ENCODE measurements at places on chromosomes 6 and 20.

DNA sequence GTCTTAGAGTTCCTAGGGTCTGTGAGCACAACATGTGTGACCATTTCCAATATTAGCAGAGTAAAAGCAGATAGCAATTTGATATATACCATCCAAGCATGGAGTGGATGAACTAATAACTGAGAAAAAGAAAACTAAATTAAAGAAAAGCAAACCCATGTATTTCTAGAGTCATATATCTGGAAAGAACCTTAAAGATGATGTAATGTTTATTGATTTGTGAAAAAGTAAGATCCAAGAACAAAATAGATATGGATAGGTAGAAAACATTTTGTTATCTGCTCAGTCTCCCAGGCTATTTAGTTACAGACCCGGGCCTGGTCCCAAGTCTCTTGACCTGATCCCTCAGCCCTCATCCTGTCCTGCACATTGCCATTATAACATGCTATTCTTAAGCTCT, 526.8 kb downstream of the EPM2A start:
- DNase-seq = no peak

- no peak for DNase-seq
Observed at GRCh38 chr6:36095497-36096391, 34.6 kb upstream of the MAPK13 start.

- DNase-seq = no peak
Observed at GRCh38 chr6:122760330-122760729, 19.2 kb upstream of the FABP7 start.

- no peak for DNase-seq
Observed at GRCh38 chr20:57713951-57714350, 4.1 kb upstream of the PMEPA1 start.

GRCh38 chr6:7452898-7453297, 63.3 kb downstream of the RIOK1 start:
- DNase-seq = no peak

DNA sequence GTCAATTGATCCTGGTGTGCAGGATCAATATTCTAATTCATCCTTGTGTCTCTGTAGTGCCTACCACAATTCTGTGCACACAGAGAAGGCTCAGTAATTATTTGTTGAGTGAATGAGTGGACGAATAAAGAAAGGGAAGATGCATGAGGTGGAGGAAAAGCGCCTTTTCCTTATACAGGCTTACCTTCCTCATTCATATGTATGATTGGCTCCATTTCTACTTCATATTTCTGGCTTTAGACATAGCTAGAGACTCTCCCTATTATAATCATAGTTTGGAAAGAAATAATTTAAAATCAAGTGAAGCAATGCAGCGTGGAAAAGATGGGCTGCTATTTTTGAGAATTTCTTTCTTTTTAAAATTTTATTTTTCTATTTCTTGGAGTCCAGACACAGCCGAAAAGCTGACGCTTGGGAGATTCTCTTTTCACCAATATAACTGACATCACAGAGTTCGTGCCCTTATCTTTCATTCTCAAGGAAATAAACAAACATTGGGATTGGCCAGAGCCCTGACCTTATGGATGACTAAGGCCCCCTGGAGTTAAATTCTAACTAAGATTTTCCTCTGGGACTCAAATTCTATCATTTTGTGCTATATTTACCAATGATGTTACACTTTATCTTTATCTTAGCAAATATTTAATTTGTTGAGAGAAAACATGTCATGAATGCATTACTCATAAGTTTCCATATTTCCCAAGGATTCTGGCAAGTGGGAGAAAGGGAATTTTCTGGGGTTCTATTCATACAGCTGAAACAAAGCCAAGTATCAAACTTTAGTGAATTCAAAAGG, 48.1 kb downstream of the PRL start:
- no peak for DNase-seq

DNA sequence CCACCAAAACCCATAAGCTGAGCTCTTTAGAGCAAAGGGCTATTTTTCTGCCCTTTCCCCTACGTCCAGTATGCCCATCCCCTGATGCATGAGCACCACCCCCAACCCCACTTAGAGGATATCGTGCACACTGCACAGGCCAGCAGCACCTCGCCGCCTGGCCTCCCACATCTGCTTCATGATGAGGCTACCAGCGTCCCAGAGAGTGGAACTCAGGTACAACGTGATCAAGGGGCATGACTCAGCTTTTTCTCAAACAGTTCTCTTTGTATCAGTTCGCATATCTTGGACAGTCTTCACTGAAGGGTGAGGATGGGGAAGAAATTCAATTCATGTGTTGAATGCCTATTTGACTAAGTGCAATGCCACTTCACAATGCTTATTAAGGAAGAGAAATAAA, 81.9 kb upstream of the QKI start:
- DNase-seq = no peak

GRCh38 chr20:24453869-24454268, 15.6 kb upstream of the SYNDIG1 start:
- no peak for DNase-seq

DNA sequence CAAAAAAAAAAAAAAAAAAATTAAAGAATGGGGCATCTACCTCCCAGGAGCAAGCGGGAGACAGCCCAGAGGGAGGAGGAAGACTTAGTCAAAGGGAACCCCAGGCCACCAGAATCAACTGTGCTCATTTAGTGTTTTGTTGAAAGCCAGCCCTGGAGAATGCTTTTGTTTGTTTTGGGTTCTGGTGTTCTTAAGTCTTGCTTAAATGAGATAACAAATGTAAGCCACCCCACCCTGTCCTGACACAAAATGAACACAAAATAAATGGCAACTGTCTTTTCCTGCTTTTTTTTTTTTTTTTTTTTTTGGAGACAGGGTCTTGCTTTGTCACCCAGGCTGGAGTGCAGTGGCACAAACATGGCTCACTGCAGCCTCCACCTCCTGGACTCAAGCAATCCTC, 165.0 kb upstream of the JARID2 start:
- DNase-seq = no peak

DNA sequence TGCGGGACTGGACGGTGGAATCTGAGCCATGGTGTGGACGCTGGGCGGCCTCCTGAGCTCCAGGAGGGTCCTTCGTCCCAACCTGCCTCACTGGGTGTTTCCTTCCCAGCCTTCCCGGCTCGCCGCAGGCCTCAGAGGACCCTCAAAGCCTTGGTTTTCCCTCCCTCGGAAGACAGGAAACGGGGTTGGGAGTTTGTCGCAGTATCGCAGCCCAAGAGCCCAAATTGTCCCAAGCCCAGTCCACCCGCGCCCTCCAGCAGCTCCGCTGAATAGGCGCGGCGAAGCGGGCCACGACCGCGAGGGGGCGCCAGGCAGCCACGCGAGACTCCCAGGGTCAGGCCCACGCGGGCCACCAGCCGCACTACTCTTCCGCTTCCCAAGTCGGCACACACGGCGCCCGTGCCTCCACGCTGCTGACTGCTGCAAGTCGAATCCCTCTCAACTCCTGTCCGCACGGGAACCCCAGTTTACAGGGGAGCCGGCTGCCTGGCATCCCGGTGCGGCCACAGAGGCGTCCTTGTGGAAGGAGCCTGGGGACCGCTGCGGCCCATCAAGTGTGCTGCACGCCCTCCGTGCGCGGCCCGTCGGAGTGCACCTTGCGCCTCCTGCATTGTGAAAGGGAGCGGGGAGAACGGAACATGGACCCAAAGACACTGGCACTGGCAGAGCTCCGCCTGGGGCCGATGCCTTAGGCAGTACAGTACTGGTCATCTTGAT, 40.4 kb upstream of the HMGA1 start:
- no peak for DNase-seq

DNA sequence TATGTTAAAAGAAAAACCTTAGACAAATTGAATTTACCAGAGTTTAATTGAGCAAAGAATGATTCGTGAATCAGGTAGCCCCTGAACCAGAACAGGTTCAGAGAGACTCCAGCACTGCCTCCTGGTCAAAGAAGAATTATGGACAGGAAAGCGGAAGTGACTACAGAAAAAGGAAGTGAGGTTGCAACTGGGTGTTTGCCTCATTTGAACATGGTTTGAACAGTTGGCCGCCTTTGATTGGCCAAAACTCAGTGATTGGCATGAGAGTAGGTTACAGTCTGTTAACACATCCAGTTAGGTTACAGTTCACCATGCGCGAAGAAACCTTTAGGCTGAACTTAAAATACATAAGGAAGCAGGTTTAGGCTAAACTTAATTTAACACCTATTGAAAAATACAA, 248.8 kb downstream of the TFAP2A start:
- no peak for DNase-seq

- no peak for DNase-seq
Observed at GRCh38 chr20:23608251-23608846, 2.6 kb upstream of the CST9 start.

DNA sequence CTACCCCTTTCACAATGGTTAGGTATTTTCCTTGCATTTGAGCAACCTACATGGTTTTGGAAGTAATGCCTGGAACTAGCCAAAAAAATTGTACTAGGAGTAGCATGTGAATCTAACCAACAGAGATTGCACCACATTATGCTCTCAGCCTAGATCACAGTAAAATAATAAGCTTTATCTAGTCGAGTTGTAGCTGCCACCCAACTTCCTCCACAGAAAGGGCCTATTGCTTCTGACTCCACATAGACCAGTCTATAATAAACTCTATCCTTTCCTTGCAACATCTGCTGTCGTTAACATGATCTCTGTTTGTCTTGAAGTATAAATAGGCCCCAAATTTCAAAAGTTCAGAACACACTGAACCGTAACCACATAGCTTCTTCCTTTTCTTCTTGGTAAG, 375.5 kb downstream of the PKHD1 start:
- DNase-seq = no peak

GRCh38 chr6:137402143-137402680, 92.0 kb downstream of the OLIG3 start:
- DNase-seq = no peak

DNA sequence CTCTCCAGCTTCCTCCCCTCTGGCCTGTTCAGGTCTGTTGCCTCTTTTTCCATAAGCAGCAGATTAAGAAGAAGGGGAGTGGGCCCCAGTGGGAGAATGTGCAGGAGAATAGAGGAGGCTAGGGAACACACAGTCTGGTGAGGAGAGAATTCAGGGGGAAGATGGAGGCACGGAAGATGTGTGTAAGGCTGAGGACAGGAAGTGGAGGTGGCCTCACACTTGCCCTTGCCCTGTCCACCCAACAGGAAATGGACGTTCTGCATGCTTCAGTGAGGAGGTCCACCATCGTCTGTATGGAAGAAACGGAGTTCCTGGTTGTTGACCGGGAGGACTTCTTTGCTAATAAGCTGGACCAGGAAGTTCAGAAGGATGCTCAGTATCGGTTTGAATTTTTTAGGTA, 16.0 kb downstream of the CNBD2 start:
- no peak for DNase-seq

- no peak for DNase-seq
Observed at GRCh38 chr6:163491737-163492300, 77.3 kb downstream of the QKI start.

GRCh38 chr6:30042476-30042875, 18.6 kb upstream of the POLR1H start:
- no peak for DNase-seq

GRCh38 chr6:26493258-26493657, 6.8 kb upstream of the BTN1A1 start:
- DNase-seq = no peak

GRCh38 chr6:97059473-97059872, 134.9 kb downstream of the KLHL32 start:
- DNase-seq = no peak

DNA sequence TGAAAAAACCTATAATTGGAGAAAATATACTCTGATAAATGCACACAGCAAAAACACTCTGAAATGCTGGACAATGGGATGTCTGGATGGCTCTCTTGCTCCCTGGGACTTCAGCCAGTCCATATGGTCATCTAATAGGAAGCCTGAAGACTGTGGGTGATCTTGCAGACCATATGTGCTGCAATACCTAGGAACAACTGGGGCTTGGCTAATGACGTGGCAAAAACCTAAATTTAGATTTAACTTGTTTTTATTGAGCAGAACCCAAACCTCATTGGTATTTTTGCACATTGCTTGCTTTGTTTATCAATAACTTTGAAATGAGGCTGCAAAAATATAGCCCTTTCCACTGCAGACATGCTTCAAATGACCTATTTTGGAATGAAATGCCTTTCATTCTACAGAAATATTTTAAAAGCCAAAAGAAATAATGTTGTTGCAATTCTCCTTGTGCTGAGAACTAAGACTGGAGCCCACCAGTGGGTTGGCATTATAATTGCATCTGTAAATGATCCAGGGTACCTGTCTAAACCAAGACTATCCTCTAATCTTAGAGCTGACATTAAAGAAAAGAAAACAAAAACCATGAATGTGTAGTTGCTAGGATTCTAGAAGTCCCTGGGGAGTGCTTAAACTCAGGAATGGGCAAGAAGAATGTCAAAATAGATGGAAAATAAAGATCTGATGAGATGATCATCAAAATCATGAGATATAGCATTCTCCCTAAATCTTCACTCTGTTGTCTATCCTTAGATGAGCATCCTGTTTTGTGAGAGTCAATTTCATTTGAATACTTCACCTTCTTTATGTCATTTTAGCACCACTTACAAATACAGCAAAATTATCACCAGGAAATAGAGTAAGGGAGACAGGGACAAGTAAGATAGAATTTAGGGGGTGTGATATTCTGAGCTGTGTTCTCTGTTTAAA, 152.1 kb upstream of the RIMS1 start:
- peak; percentile 87 for DNase-seq

DNA sequence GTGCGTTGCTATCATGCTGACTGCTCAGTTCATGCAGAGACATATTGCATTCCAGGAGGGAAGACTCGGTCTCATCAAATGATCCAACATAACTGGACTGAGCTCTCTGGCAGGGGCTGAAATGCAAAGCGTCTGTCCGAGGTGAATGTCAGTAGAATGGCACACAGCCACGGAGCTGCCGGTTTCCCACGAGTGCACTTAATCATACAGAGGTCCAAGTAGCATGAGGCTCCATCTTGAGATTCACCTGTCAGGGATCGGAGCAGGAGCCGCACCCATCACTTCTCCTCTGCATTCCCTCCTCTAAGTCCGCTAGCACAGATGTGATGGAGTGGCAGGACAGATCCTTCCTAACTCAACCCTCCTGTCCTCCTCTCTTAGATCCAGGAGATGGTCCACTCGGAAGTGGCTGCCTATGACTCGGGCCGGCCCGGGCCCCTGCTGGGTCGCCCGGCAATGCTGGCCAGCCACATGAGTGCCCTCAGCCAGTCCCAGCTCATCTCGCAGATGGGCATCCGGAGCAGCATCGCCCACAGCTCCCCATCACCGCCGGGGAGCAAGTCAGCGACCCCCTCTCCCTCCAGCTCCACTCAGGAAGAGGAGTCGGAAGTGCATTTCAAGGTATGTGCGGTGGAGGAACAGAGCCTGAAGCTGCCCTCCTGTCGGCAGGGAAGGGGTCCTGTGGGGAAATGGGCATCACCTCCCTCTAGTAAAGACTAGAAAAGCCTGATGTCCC, 135.9 kb downstream of the JPH2 start:
- no peak for DNase-seq

GRCh38 chr20:53077373-53078205, 105.4 kb downstream of the TSHZ2 start:
- no peak for DNase-seq
